ENCODE measurements at places on chromosomes 1 and 21.

- no peak for DNase-seq
Observed at GRCh38 chr1:29804181-29804899, 568.0 kb downstream of the PTPRU start.

GRCh38 chr1:1041873-1042272, 22.0 kb downstream of the AGRN start:
- DNase-seq, result no peak

GRCh38 chr1:85200463-85201339, at the start of gene SYDE2:
Gene SYDE2, minus strand, starts transcription at chr1:85201016. Its CDS starts 20 bp downstream, at chr1:85200996.
- DNase-seq, result peak; percentile 44

DNA sequence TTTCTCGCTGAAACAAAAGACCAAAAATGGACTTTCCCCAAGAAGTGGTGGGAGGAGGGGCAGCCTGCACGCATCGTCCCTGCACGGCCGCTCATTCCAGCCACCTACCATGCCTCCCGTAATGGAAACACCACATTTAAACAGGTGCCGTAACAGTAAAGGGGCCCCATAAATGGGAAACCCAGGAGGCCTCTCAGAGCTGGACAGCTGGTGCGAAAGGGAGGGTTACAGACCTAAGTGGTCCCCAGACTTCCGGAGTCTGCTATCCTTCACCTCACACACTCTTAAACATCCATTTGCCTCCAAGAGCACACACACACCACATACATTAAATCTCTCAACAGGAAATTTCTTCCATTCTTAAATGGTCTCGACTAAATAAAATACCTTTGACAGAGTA, 120.7 kb upstream of the SOD1 start:
- no peak for DNase-seq

- no peak for DNase-seq
Observed at GRCh38 chr21:46061518-46061917, 36.4 kb upstream of the COL6A2 start.

DNA sequence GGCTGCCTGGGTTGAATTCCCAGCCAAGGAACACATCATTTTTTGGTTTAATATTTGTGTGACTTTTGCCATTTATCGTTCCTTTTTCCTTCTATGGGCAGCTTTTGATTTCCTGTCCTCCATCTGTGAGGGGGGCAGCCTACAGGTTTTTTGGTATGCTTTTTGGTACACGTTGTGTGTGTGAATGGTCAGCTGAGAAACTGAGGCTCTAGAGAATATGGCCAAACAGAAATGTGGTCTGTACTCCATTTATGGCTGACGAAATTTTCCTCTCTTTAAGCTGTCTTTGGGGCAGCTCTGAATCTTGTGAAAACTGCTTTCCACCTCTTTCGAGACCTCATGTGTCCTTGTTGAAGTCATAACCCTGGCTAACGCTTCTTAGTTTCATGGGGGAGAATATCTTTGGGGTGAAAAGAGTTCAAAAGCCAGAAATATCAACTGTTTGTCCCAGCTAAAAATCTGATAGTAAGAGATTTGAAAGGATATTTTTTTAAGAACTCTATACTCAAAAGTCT, 26.6 kb downstream of the NRDC start:
- DNase-seq, result no peak

DNA sequence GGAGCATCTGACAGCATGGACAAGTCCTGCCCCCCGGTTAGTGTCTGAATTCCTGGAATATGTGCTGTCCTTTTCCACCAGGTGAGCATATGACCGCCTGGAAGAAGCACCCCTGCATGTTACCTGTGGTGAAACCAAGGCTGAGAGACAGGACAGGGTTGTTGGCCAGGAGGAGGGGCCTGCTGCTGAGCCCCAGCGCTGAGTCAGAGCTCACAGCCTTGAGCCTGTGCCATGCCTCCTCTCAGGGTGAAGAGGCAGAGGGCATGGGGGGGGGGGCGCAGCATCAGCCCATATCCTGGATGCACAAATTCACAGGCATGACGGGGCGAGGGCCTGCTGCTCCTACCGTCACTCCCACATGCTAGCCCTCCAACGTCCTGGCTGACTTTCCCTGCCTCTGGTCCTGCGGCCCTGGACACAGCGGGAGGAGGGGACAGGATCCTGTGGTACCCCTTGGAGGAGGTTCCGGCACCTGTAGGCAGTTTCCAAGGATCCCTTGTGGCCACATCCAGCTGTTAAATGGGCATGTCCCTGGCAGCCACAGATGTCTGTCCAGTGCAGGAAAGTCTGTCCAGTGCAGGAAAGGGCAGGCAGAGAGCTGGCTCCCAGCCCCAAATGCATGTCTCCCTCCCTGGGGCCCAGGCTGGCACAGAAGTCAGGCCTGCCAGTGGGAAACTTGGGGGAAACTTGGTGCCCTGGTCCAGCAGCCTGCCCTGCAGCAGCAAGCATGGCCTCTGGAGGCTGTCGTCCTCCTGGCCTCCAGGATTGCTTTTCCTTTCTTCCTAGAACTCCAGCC, 23.9 kb downstream of the TTC34 start:
- DNase-seq, result no peak

Measured in T-helper 2 cell (primary cell).